ENCODE measurements at places on chromosomes 7 and 10.
A peak's percentile ranks its signal among the peaks of the same experiment; 100 is the strongest.

DNA sequence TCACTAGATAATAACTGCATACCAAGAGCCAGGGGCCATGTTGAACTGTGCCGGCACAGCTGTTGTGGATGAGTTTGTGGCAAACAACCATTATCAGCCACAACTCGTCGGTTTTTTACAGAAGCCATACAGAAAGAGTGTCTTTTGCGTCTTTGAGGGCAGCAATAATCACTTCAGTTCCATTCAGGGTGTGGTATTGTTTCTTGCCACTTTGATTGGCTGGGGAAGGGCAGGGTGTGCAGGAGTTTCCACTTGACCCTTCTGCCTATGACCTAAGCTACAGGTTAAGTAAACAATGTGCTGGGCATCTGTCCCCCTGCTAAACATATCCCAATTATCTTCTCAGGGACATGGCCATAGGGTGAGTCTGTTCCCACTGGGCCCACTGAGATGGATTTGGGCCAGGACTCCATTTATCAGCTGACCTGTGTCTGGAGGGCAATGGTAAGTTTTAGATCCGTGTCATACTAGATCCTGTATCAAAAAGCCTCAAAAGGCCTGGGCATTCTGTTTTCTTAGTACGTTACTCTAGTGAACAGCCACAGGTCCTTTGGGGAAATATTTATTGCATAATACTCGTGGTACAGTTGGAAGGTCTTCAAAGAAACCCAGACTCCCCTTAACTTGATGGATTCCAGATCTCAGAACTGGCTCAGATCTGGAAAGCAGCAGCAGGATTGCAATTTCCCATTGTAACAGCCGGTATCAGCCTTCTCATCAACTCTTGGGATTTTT is 15.9 kb downstream of the ZNF3 start:
- no peak for DNase-seq

GRCh38 chr7:151665368-151665767 is 145.7 kb upstream of the RHEB start:
- DNase-seq = no peak

DNA sequence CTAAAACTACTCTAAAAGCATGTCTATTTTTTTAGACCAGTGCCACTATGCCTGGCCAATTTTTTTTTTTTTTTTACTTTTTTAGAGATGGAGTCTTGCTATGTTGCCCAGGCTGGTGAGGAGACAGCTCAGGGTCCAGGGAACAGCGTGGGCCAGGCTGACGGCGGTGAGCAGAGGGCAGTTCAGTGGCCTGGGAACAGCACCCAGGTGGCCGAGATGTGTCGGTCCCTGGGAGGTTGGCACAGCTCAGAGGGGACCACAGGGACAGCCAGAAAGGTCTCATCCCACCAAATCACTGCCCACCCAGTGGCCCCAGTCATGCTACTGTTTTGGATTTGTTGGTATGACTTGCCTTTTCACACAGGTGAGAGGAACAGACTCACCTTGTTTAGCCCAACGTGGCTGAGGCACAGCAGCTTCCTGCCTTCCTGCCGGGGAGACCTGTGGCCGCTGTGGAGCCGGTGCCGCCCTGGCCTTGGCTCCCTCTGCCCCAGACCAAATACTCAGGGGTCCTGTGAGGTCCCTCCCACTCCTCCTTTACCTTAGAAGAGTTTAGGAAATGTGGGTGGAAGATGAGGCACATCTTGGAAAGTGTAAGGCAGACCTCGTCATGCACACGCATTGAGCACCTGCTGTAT is 109.6 kb downstream of the PTPRE start:
- no peak for DNase-seq

DNA sequence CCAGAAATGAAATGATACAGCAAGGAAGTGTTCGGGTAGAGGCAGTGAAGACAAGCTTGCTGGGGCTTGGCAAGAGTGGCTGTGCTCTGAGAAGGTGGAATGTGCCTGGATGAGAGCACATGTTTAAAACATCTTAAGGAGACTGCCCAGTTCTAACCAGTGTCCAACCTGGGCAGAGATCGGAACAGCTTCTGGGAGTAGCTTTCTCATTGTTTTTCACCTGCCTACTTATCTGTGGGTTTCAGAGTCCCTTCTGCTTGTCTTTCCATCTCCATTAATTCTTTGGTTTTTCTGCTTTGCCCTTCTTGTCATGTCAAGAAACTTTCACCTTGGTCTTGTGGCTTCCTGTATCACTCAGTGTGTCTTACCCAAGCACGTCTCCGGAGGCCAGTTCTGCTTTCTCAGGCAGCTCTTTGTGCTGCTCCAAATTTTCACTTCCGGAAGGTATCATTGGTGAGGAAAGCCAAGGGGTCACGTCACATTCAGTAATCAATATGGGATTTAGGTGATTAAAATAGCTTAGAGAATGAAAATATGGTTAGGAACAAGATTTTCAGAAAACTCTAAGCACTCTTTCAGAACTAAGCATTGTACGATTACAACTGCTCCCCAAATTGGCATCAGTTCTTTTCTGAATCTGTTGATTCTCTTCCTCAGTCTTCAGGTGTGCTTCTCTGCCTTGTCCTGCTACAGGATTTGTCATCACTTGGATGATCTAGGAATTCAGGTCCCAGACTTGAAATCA is 5.5 kb upstream of the LAMB4 start:
- no peak for DNase-seq

DNA sequence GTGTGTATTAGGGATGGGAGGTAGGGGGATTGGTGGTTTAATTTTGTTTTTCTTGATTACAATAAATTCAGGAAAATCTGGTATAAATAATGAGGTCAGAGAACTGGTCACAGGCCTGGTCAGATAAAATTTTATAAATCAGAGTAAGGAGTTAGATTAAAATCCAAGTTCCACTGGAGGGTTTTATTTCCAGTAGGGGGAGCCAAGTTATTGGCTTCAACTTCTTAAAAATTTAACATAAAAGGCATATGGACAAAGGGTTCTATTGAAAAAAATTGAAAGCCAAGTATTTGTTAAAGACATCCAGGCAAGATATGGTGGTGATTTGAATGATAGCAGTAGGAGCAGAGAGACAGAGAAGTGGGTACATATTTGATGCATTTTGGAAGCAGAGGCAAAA is 763.3 kb downstream of the SORCS1 start:
- DNase-seq = peak; percentile 13

DNA sequence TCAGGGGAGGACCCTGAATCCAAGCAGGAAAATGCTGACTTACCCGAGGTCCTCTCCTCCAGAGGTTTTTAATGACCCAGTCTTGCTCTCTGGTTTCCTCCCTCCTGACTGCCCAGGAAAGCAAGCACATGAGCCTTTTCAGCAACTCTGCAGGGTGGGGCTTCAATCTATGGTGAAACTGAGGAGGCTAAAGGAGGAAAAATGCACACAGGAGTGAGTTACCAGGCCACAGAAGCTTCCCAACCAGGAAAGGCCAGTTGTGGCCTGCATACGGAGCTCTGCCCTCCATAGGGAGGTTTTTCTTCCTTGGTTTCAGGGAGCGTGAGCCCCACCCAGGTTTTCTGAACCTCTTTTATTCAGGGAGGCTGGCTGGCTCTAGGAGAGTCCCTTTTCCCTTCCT is 14.1 kb upstream of the DLG5 start:
- no peak for DNase-seq

- no peak for DNase-seq
Measured at GRCh38 chr10:130499541-130499940, 363.4 kb downstream of the GLRX3 start.

- DNase-seq = no peak
Measured at GRCh38 chr10:101570428-101571270, 17.4 kb downstream of the POLL start.

- no peak for DNase-seq
Measured at GRCh38 chr10:82149674-82150073, 274.7 kb downstream of the NRG3 start.

- peak; percentile 45 for DNase-seq
Measured at GRCh38 chr7:21361413-21362125, 66.3 kb upstream of the SP4 start.

DNA sequence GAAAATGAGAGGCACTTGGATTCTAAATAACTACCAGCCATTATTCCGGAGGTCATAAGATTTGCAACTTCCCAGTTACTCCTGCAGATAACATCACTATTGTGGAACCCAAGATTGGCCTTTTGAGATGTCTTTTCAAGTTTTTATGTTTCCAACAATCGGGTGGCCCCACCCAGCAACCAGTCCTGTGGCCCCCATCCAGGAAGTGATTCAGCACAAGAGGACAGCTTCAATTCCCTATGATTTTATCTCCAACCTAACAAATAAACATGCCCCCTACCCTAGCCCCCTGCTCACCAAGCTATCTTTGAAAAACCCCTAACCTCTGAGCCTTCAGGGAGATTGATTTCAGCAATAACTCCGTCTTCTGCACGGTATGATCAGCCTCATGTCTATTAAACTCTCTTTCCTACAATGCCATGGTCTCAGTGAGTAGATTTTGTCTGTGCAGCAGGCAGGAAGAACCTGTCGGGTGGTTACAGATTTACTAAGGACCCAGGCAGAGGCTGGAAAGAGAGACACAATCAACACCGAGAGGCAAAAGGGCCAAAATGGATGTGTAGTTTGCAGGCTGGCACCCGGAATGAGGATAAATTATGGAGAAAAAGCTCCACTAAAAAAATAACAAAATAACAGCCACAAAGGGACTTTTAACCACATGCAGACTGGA is 83.9 kb upstream of the UNC5B start:
- DNase-seq = no peak

DNA sequence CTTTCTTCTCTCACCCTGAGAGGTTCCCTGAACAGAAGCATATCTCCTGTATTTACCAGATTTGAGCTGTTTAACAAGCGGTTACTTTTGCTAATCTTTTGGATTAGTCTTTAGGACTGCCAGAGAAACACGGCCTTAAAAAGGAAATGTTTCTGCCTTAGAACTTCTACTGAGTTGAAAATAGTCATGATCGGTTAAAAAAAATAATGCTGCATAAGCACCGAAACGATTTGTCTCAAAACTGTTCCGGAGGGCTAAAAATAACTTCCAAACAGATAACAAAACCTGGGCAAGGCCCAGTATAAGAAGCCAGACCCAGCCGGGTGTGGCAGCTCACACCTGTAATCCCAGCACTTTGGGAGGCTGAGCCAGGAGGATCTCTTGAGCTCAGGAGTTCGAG is 43.3 kb upstream of the CYTH3 start:
- no peak for DNase-seq

DNA sequence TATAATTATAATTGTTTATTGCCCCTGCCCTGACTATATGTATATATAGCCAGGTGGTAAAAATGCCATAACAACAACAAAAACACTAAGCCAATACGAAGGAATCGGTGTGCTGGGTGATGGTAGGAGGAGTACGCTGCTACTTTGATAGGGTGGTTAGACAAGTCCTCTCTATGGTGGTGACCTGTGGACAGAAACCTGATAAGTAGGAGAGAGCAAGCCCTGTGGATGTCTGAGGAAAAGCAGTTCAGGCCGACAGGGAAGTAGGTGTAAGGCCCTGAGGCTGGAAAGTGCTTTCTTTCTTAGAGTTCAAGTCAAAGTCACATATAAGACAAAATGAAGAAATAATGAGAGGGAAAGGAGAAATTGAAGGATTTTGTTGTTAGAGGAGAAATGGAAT is 823.8 kb upstream of the CELF2 start:
- DNase-seq = peak; percentile 4

DNA sequence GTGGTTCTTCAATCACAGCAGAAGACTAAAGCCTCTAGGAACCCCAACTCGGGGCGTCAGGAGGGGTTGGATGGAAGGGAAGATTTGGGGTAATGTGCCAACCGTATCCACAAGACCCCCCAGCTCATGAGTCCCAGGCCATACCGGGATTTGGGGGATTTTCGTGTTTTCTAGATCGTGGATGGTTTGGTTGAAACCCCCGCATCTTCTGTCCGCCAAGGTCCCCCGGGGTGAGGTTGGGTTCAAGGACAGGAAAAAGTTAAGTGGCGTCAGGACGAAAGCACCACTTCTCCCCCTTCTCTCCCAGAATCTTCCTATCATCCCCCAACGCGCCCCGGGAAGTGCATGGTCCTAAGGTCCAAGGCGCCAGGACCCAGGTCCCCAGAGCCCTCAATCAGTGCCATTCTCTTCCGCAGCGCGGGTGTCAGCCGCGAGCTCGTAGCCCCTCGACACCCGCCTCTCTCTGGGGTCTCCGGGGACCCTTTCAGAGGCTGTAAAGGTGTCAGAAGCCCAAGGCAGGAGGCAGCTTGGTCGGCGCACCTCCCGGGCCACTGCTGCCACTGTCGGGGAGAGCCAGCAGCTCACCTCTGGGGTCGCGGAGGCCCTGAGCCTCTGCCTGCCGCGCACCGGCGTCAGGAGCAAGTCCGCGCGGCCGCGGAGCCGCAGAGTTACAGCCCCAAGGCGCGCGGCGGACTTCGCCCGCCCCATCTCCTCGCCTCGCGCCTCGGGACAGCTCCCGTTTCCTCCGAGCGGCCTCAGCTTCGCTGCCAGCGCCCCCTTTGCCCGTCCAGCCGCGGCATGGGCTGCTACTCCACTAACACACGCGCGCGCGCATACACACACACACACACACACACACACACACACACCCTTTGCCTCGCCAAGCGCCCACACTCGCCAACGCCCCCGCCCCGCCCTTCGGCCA is 1.5 kb downstream of the MKX start:
- no peak for DNase-seq

GRCh38 chr10:71177651-71178199 is 34.6 kb upstream of the UNC5B start:
- DNase-seq = no peak

DNA sequence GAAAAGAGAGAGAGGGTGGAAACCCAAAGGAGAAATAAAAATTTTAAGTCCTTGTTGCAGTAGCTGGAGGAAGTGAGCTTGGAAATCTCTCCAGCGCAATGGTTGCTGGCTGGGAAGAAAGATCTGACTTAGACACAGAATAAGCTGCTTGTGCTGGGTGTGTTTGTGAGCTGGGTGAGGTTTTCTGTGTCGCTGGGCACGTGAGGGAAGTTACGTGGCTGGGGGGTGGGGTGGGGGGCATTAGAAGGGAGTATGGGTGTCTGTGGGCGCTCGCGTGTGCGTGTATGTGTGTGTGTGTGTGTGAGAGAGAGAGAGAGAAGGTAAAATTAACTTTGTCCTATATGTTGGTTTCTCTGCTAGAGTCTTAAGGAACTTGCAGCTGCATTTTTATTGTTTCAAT is 11.6 kb downstream of the TCF7L2 start:
- DNase-seq = no peak

- peak; percentile 65 for DNase-seq
Measured at GRCh38 chr10:22325272-22326144, 4.6 kb downstream of the BMI1 start.
